ENCODE measurements at places on chromosomes 3 and 15.
A peak's percentile ranks its signal among the peaks of the same experiment; 100 is the strongest.

GRCh38 chr3:196454935-196455334 is 22.7 kb upstream of the UBXN7 start:
- DNase-seq: peak; percentile 70

DNA sequence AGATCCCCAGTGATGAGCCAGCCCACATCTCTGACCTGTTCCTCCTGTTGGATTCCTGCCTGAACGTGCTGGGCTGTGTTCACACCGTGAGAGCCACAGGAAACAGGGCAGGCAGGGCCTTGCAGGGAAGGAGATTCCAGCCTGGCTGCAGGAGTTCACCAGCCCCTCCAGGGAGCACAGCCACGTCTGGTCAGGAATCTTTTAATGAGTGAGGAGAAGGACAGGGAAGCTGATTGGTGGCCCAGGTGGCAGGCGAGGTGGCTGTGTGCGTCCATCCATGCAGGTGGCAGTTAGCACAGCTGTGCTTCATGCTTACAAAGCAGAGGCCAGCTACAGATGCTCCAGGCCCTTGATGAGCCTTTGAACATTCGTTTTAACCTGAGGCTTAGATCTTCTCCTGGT is 10.5 kb downstream of the LRRK1 start:
- no peak for DNase-seq

GRCh38 chr15:74032606-74033561 is 38.4 kb downstream of the PML start:
- DNase-seq: no peak

DNA sequence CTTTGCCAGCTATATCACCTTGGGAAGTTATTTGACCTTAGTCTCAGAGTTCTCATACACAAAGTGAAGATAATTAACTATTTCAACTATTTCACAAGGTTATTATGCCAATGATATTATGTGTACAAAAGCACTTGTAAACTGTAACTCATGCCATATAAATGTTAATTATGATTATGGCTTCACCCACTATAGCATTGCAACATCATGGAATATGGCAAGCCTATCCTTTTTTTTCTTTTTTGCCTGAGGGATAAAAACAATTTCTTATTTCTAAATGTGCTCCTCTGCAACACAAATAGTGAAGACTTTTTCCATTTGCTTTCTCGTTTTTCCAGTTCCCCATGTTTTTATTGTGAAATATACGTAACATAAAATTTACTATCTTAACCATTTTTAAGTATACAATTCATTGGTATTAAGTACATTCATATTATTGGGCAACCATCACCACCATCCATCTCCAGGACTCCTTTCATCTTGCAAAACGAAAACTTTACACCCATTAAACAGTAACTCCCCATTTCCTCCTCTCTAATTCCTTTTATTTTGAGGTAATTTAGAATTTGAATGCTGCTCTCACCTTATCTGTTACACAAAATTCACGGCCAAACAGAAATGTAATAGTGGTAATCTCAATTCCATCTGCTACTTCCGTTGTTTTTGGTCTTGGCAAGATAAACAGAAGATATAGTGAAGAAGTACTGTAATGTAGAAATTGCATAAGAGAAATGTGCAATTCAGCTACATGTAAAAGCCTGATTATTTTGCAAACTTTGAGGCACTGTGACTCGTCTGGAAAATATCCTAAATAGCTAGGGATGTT is 46.3 kb downstream of the NANOGP8 start:
- no peak for DNase-seq

GRCh38 chr15:72766780-72767179 is 16.8 kb downstream of the ADPGK start:
- DNase-seq: no peak

DNA sequence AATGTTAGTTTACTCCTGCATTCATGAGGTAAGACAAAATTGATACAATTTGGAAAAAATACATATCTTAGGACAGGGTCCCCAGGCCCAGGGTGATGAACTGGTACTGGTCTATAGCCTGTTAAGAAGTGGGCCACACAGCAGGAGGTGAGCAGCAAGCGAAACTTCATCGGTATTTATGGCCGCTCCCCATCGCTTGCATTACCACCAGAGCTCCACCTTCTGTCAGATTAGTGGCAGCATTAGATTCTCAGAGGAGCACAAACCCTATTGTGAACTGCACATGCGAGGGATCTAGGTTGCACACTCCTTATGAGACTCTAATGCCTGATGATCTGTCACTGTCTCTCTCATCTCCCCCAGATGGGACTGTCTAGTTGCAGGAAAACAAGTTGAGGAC is 880.6 kb downstream of the MCTP2 start:
- DNase-seq: no peak

DNA sequence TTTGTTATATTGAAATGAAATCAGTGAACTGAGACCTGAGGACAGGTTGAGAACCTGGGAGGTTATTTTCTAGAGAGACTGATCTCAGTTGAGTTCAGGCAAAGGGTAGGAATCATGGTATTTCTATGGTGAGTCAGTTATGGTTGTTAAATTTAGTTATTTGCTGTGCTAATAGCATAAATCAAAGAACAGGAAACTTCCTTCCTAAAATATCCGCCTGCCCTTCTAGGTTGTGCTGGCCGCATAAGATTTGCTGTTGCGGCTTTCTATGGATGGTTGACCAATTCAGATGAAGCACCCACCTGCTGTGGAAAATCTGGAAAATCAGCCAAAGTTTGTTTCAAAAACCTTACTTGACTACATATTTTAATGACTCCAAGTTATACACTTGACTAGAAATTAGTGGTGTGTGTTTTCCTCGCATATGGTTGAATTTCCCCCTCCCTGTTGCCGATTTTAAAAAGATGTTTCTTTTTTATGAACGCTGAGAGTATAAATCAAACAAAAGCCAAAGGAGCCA is 52.6 kb downstream of the PLCL2 start:
- DNase-seq: no peak

- DNase-seq: no peak
Measured at GRCh38 chr15:67024998-67025368, 40.4 kb upstream of the SMAD3 start.

- peak; percentile 38 for DNase-seq
Measured at GRCh38 chr3:149955449-149955848, 15.2 kb downstream of the PFN2 start.

DNA sequence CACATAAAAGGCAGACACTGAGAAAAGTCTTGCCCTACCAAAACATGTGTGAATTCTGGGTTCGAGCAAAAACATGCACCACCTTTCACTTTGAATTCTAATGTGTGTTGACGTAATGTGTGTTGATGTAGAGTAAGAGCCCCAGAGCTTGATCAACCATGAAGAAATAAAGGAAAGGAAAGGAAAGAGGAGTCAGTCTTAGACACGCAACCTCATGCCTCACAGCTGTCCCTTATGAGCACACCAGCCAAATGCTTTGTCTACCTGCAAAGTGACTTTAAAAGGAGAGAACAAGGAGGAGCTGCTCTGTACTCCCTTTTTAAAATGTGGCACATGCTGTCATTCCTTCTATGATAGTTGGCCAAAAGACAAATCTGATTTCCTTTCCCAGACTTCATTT is 80.8 kb downstream of the RFTN1 start:
- no peak for DNase-seq

DNA sequence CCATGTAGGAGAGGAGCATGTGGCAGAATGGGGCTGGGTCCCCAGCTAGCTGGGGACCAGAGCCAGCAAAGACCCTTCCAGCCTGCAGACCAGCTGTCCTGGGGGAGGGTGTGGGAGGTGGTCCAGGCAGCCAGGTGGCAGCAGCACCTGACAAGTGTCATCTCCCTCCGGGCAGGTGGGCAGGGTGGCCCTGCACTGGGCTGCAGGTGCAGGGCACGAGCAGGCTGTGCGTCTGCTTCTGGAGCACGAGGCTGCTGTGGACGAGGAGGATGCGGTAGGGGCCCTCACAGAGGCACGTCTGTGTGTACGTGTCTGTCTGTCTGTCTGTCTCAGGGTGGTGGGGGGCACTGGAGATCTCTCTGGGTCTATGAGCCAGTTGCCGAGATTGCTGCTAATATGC is 5.5 kb downstream of the ANKDD1A start:
- DNase-seq: no peak

- no peak for DNase-seq
Measured at GRCh38 chr3:130688015-130688688, 58.5 kb downstream of the PIK3R4 start.

DNA sequence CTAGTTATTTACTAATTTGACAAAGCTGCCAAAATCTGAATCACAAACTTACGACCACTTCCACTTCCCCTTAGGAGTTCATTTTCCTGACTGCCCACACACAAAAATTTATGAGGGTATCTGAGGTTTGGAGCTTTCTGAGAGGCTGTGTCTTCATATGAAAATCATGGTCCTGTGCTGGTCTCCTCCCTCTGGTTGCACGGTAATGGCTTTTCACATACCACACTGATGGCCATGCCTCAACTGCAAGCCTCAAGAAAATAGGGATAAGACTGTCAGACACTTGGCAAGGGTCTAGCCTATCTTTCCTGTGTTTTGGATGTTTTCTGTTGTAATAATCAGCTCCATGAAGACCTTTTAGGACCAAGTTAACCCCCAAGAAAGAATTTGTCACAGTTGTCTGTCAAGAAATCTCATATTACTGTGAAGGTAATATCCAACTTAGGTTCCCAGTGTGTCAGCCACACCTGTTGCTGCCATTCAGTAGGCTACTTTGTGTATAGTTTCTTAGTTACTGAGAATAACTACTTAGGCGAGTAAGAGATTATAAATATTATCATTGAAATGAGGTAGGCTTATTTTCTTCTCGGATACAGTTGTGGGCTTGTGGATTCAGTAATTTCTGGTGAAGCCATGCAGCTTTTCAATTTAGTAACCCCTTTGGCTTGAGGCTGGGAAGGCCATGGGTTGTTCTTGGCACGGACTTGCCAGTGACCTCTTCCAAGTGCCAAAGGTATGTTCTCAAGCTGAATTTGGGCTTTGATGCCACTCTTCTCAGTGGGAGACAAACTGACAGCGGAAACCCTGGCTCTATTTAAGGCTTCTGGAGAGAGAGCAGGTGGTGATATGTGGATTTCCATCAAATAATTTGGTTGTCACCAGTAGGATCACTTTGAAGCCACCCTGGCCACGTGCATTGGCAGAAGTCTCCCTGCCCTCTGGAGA is 101.1 kb downstream of the RYR3 start:
- DNase-seq: no peak

GRCh38 chr15:85984241-85984640 is 95.4 kb upstream of the AGBL1 start:
- no peak for DNase-seq

GRCh38 chr15:71139241-71139640 is 24.0 kb downstream of the THSD4 start:
- DNase-seq: no peak

DNA sequence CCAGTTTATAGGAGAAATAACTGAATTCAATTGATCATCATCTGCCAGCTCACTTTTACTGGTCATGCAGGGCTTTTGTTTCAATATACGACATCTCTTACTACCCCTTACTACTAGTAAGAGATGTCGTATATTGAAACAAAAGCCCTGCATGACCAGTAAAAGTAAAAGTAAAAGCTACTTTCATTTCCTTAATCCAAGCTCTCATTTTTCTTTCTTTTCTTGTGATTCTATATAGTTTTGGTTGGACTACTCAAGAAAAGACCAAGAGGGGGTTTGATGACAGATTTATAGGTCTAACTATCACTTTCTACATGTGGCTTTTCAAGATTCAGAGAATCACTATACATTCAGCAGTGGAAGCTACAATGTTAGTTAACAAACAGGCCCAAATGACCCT is 1237.3 kb downstream of the ROBO2 start:
- no peak for DNase-seq

DNA sequence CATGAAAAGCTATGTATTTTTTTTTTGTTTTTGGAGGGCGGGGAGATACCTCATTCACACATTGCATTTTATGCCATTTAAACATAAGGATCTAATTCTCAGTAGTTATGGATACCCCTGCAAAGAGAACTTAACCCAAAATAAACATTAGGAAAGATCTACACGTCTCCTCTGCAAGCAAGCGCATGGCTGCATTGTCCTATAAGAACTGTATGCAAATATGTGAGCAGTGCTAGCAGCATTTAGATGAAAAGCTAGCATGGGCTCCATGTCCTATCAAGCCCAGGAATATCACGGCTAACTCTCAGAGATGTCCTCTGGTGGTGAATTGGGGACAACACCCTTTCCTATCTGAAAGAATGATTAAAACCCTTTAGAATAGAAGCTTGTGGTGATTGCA is 292.8 kb downstream of the MEX3B start:
- DNase-seq: no peak

GRCh38 chr3:36696799-36697198 is 67.6 kb downstream of the DCLK3 start:
- DNase-seq: no peak

DNA sequence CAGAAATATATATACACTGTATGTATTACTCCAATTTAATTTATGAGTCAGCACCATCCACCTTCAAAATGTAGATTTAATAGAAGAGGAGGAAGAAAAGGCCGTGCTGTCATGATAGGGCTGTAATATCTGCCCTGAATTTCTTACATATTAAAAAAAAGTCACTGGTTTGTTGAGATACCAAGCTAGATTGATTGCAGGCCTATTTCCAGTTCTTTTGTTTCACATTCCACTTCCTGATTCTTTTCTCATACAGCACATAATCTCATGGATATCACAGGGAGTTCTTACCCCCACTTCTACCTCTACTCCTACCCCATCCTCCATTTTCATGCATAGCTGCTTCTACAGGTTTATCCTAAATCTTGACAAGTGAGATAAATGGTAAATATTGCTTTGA is 290.3 kb downstream of the ZBTB20 start:
- no peak for DNase-seq

- peak; percentile 63 for DNase-seq
Measured at GRCh38 chr3:65836047-65836446, 202.7 kb downstream of the MAGI1 start.

DNA sequence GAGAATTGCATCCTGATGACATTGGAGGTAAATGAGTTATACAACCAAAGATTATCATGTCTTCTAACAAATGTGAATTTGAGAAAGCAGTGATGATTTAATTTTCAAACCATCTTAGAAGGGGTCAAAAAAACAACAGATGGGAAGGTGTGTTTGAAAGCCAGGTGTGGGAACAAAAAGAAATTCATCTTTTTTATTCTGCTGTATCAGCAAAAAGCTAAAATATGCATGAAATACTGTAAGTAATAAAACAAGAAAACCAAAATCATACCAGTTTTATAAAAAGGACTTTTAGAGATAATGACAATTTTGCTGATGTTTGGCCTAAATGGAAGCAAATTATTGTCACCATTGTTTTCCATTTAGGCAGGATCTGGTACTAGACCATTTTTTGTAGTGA is 145.5 kb downstream of the FBN1 start:
- no peak for DNase-seq

GRCh38 chr3:138443091-138443490 is 8.7 kb downstream of the ESYT3 start:
- no peak for DNase-seq

DNA sequence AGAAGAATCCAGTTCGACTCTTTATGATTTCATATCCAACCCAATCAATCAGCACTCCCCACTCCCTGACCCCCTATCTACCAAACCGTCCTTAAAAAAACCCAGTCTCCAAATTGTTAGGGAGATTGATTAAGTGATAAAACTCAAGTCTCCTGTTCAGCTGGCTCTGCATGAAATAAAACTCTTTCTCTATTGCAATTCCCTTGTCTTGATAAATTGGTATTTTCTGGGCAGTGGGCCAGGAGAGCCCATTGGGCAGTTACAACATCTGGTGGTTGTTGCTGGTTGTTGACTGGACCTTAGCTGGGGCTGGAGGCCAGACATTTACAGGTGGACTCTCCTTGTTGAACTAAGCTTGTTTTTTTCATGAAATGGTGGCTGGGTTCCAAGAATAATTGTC is 642.3 kb downstream of the ROBO2 start:
- no peak for DNase-seq

- DNase-seq: no peak
Measured at GRCh38 chr3:23438657-23439056, 235.5 kb downstream of the UBE2E2 start.

All from fibroblast of mammary gland (primary cell).